Activated T-helper 2 cell treated with anti-CD3 and anti-CD28 coated beads, Interferon-gamma antibody, Interleukin-2, Interleukin-4, amounts not matched to agents 10 μg/mL and 5 μg/mL and 100 μg/mL, durations not matched to agents 14 hours and 24 hours and 36 hours (primary cell): ENCODE measurements at places on chromosomes 5 and 9. TPM values are rescaled to one million over a fixed set of nuclear protein-coding genes. Genes with fewer than 3 reads are reported as not detected.

Gene CARD6
- total RNA-seq = 1.5 and 1.6 TPM in 2 replicates

Gene PLAC8L1
- total RNA-seq = 0.71 and 0.74 TPM in 2 replicates

Gene SLC25A2
- total RNA-seq = 0.16 TPM in 1 of 2 replicates, not detected in the other

Gene LSM11
- 8.7 and 8.9 TPM in 2 replicates for total RNA-seq

Gene SCGB3A2
- total RNA-seq = not detected in 2 replicates

Gene MEIKIN
- total RNA-seq = not detected in 2 replicates

Gene TMEFF1
- 0.52 and 1.1 TPM in 2 replicates for total RNA-seq

DNA sequence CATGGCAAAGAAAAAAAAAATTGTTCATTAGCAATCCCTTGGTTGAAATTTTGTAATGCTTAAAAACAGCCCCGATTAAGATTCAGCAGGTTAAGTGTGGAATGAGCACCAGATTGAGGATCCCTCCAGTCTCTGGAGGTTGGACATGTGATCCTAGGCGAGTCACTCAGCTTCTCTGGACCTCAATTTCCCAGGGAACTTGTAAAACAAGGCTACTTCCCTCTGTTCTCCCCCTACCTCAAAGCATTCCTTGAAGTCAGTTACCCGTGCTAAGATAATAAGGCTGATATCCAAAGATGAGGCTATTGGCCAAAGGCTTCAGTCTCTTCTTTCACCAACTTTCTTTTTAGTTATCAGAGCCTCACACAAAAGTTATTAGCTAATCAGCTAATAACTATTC is 2.9 kb downstream of the KLHL3 start:
- no peak for DNase-seq

GRCh38 chr9:121990600-121991306 is 102.4 kb downstream of the TTLL11 start:
- DNase-seq = no peak

- no peak for DNase-seq
Measured at GRCh38 chr9:77291714-77292113, 114.4 kb downstream of the VPS13A start.

DNA sequence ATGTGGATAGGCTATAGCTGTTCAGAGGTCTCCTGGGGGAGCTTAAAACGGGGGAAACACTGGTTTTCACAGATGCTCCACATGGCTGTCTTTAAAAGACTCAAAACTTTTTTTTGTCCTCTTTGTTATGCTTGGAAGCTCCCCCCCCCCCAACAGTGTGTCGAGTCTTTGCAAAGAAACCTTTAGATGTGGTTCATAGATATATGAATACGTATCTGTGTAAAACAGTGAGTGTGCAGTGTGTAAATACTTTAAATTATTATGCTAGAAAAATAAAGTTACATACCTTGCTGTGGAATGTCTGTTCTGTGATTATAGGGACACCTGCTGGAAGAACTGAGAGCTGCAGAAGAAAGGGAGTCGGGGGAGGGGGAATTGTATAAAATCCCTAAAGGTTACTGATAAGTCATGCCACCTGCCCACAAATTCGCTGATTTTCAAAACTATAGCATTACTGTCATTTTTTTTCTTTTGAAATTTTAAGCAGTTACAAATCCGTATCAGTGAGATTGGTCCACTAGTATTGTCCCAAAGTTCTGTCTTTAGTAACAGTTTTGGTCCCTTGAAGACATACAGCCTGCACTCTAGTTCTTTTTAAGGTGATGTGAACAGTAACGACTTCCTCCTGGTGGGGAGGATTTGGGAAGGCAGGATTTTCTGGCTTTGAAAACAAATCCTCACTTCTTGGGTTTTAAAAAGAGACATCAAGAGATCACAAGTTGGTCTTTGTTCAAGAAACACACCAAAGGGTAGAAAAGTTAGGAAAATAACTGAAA is 22.9 kb downstream of the RGMB start:
- DNase-seq = no peak

GRCh38 chr9:75359638-75360037 is 271.3 kb downstream of the OSTF1 start:
- DNase-seq = no peak

GRCh38 chr5:119439140-119439631 is 13.1 kb upstream of the HSD17B4 start:
- no peak for DNase-seq

- DNase-seq = no peak
Measured at GRCh38 chr9:137437691-137438590, 3.2 kb downstream of the ENTPD8 start.

- no peak for DNase-seq
Measured at GRCh38 chr5:138805096-138805495, 51.9 kb downstream of the CTNNA1 start.

- DNase-seq = no peak
Measured at GRCh38 chr5:39319395-39319794, 44.9 kb downstream of the C9 start.

GRCh38 chr5:5353681-5354080 is 68.8 kb upstream of the ICE1 start:
- no peak for DNase-seq

GRCh38 chr5:159163027-159163700 is 46.2 kb downstream of the RNF145 start:
- DNase-seq = no peak

GRCh38 chr9:116059466-116059865 is 94.1 kb upstream of the PAPPA start:
- DNase-seq = no peak

- no peak for DNase-seq
Measured at GRCh38 chr9:123033864-123034601, 566 bp downstream of the GPR21 start.

DNA sequence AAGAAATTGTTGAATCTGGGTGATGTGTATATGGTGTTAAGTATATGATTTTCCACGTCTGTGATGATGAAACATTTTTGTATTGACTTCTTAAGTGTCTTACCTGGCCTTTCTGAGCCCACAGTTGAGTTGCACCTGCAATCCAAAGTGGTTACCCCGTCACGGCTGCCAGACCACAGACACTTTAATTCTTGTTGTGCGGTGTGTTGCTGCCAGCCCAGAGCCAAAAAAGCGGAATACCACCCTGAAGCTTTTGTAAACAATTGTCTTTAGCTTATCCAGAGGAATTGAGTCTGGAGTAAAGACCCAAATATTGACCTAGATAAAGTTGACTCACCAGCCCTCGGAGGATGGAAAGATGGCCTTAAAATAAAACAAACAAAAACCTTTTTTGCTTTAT is 35.1 kb downstream of the MTAP start:
- DNase-seq = no peak

- no peak for DNase-seq
Measured at GRCh38 chr5:34519489-34520220, 136.5 kb upstream of the RAI14 start.

DNA sequence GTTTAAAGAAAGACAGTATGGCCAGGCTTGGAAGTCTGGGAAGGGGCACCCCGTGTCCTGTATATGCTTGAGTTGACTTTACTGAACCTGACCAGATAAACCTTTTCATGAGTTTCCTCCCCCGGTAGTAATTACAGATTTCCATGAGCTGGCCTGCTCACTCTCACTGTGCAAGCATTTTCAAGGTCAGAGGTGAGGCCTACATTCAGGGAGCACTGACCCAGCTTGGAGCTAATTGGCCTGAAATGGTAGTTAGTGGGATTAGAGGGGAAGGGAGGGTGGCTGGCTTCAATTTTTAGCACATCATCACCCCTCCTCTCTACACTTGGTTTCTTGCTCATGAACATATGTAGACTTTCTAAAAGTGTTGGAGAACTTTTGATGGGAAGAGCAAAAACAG is 99.2 kb downstream of the PSAT1 start:
- DNase-seq = no peak

- no peak for DNase-seq
Measured at GRCh38 chr9:91392435-91392834, 30.7 kb upstream of the AUH start.

GRCh38 chr9:99966716-99967115 is 60.3 kb downstream of the STX17 start:
- no peak for DNase-seq

GRCh38 chr9:14992081-14992480 is 81.9 kb upstream of the FREM1 start:
- DNase-seq = no peak
